ENCODE measurements at places on chromosomes 16 and 17.

DNA sequence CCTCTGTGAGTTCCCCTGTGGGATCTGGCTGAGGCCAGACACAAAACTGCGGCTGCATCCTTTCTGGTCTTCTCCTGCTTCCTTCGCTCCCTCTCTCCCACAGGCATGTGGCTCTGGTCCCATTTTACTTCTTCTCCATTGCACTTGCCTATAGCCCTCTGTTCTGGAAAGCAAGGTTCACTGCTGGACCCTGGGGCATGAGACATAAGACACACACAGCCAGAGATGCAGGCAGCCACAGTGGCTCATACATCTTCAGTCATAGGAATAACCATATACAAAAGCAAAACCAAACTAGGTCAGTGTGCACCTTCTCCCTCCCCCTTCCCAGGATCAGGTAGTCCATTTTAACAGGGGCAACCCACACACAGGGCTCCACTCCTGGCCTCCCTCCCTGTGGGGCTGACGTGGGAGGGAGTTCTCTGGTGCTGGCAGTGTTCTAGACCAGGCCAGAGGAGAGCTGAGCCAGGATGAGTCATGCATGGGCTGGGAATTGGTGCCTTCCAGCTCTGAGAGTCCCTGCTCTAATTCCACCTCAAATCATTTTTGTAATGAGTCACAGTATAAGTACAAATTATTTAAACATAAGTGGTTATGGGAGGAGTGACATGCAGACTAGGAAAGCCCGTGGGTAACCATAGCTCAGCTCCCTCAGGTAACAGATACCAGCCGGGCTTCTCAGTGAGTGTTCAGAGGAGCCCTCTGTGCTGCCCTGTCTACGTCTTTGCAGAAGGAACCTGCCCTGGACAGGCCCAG is 58.0 kb downstream of the ASIC2 start:
- no peak for DNase-seq

DNA sequence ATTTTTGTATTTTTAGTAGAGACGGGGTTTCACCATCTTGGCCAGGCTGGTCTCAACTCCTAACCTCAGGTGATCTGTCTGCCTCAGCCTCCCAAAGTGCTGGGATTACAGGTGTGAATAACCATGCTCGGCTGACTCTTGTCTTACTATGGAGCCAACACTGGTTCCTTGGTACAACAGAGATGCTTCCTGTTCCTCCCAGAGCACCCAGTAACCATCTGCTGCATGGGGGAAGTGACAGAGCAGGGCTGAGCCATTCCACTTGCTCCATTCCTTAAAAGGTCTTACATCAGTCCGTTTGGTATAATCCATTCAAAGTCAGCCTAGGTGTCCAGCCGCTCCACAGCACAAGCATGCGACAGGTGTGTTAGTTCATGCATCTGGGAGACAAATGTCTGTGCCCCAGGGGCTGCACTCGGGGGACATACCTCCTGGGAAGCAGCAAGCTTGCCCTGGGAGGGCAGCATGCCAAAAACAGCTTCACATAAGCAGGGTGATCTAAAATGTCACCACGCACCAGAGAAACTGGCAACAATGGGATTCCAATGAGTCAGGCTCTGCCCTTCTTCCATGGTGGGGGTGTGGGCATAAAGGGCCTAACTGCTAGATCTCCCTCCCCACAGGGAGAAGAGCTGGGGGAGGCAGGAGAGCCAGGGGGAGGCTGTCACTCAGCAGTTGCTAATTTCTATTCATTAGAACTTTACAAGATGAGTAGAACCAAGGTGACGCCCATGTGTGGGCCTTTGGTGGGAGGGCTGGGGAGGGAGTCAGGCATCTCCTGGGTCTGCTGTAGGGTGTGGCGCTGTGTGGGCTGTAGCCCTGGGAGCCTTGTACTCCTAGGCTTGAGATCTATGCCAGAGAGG is 35.5 kb downstream of the PIPOX start:
- DNase-seq, result no peak

DNA sequence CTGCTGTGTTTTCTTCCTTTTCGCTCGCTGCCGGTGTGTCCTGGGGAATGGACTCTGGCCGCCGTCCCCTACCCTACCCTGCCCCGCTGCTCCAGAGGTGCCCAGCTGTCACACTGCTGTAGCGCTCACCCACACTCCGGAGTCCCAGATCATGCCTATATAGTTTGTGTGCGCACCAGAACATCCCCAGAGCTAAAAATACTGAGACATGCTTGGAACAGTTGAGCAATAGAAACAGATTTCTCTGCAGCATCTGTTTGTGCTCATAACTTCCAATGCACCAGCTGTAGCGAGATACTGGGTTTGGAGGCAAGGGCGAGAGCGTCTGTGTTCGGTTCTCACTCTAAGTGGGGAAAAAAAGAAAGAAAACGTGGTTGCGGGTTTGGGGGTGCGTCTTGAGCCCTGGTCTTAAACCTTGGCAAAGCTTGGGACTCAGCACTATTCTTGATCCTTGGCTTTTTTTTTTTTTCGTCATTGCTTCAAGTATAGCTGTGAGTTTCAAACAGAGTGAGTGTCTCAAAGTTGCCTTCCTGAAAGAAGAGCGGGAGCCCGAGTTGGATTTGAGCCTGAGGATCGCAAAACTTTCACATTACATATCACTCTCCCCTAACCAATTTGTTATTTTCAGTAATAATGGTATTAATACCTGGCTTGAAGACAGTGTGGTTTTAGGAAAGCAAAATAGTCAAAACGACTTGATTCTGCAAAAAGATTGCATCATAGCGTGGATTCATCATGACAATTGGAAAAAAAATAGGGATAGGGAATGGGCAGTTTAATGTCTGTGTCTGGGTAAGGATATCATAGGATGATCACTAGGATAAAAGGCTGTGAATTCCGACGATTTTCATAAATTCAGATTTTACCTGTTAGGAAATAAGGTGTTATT is 621 bp downstream of the KCNJ2 start:
- no peak for DNase-seq

GRCh38 chr17:40056379-40057015 is 2.3 kb upstream of the MED24 start:
- no peak for DNase-seq

GRCh38 chr16:5175266-5175665 is 77.7 kb upstream of the EEF2KMT start:
- no peak for DNase-seq
